ENCODE measurements at places on chromosomes 13 and 19.

DNA sequence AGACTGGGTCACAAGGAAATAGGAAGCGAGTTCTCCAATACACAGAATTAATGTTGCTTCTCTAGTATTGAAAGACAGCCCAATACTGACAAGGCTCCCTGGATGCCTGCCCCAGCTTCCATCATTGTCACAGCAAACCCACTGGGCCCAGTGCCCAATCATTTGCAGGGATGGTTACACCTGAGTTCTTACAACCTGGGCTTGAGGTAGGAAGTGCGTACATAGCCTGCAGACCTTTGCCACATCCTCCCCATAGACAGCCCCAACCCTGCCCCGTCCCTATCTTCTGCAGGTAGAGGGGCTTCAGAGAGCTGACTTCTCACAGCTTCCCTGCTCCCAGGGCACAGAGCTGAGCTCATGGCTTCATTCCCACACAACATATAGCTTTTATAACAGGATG is 108.1 kb upstream of the UBL3 start:
- no peak for DNase-seq

DNA sequence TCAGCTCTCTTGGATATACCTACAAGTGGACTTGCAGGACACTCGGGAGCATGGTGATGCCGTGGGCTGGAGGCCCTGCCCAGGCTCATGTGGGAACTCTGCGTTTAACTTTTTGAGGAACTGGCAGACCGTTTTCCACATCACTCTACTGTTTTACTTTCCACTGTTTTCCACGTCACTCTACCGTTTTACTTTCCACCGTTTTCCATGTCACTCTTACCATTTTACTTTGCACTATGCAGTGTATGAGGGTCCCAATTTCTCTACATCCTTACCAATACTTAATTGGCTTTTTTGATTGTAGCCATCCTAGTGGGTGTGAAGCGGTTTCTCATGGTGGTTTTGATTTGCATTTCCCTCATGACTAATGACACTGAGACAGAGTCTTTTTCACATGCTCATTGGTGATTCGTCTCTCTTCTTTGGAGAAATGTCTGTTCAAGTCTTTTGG is 40.5 kb downstream of the GATAD2A start:
- DNase-seq = peak; percentile 22

DNA sequence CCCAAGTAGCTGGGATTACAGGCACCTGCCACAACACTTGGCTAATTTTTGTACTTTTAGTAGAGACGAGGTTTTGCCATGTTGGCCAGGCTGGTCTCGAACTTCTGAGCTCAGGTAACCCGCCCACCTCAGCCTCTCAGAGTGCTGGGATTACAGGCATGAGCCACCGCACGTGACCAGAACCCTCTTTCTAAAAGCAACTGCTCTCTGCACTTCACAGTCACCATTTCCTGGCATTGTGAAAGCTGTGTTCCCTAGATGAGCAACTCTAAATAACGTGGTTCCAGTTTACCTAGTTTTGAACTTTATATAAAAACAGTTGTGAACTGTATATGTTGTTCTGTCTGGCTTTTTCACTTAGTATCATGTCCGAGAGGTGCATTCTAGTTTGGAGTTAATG is 152.9 kb downstream of the SIPA1L3 start:
- DNase-seq = no peak

GRCh38 chr19:52307275-52307674 is 10.3 kb downstream of the ZNF480 start:
- peak; percentile 9 for DNase-seq

DNA sequence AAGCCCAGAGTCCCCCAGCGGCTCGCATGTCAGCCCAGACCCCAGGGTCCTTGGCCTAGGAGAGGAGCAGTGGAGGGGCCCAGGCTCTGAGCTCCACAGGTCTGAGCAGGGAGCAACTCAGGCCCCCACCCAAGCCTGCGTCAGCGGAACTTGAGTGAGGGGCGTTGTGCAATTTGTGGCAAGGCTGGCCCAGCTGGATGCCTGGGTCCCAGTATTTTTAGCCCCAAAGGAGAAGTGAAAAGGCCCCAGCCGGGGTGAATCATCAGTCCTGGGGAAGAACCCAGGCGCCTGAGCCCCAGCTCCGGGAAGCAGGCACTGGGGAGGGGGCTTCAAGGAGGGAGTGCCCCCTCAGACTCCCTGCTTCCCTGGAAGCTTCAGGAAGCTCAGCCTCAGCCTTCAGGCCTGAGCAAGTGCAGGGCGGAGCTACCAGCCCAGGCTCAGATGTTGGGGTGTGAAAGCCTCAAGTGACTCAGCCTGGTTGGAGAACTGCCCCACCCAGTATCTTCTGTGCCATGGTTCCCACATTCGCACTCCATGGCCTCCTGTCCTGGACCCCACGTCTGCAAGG is 7.2 kb downstream of the MED29 start:
- DNase-seq = peak; percentile 92

DNA sequence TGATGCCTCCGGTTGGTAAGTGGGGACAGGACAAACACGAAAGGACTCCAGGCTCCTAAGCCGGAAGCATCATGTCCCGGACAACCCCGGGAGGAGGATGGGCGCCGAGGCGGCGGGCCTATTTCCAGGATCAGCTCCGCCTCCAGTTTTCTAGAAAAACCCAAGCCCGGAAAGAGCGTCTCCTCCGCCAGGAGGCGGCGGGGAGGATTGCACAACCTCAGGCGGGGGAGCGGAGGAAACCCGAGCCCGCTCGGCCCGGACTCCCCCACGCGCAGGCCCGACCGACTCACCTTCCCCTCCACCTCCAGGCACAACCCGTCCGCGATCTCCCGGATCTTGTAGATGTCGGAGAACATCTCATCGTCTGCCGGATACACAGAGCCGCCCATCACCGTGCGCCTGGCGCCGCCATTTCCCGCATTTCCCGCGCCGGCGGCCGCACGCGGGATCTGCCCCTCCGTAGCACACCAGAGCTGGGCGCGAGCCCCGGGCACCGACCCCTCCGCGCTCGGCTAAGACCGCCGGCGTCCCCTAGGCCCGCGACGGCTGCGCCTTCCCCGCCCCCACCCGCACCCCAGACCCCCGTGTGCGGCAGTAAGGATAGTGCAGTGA is 455 bp downstream of the TPT1 start:
- peak; percentile 67 for DNase-seq

- peak; percentile 52 for DNase-seq
Measured at GRCh38 chr13:95603887-95604555, 40.5 kb downstream of the DZIP1 start.

DNA sequence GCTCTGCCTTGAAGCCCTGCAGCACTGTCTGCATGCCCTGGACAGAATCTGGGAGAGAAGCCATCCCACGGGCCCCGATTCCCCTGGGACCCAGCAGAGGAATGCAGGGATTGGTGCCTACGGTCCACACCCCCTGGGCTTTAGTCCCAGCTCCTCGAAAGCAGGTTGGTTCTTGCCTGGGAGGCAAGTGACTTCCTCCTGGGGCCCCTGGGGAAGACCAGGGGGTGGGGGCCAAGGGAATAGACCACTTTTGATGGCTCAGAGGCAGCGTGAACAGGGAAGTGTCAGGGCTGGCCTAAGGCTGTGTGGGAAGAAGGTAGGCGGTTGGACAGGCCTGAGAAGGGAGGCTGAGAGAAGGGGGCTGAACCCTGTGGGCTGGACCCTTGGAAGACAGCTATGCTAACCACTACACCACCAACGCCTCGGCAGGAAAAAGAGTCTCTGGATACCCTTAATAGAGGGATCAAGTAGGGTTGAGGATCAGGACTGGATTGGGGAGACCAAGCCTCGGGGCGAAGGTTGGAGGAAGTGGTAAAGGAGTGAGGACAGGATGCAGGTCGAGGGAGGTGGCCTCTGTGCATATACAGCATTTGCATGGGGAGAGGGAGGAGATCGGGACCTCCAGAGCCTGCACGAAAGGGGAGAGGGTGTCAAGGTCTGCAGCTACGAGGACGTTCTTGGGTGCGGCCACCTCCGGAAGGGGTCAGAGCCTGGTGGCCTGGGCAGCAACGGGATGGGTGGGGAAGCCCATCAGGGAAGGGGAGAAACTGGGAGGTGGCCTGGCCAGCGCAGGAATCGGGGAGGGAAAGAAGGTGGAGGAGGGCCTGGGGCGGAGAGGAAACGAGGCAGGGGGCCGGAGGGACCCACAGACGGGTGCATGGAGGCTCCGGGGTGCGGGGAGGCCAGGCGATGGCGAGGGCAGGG is 709 bp downstream of the DPP9 start:
- peak; percentile 68 for DNase-seq

DNA sequence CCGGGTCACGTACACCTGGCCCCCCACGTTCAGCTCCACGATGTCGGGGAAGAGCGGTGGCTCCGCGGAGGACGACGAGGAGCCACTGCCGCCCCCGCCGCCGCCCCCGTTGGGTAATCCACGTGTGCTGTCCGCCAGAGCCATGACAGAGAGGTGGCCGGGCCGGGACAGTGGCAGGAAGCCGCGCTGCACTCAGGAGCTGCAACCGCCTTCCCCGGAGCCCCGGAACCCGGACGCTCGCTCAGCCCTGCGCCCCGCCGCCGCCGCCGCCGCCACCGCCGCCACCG is 257 bp downstream of the KCTD12 start:
- DNase-seq = no peak

DNA sequence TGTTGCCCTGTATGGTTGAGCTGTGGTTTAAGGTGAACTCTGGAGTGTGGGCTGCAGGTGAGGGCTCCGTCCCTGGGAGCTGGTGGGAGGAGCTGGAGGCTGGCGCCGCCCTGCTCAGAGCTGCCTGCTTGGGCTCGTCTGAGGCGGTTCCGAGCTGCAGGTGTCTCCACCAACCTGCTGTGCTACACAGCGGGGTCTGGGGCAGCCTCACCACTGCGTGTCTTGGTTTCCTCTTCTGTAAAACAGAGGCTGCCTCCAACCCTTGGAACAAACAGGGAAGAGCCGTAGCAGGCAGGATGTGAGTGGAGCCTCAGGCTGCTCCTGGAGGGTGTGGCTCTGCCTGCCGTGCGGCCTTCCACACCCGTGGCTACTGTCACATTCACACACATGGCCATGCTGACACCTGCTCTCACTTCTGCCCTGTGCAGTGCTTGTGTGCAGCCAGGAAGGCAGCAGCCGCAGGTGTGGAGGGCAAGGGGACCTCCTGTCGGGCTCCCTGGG is 21.4 kb downstream of the NAXD start:
- no peak for DNase-seq

GRCh38 chr19:35225951-35226350 is 2.6 kb downstream of the FAM187B start:
- DNase-seq = no peak

DNA sequence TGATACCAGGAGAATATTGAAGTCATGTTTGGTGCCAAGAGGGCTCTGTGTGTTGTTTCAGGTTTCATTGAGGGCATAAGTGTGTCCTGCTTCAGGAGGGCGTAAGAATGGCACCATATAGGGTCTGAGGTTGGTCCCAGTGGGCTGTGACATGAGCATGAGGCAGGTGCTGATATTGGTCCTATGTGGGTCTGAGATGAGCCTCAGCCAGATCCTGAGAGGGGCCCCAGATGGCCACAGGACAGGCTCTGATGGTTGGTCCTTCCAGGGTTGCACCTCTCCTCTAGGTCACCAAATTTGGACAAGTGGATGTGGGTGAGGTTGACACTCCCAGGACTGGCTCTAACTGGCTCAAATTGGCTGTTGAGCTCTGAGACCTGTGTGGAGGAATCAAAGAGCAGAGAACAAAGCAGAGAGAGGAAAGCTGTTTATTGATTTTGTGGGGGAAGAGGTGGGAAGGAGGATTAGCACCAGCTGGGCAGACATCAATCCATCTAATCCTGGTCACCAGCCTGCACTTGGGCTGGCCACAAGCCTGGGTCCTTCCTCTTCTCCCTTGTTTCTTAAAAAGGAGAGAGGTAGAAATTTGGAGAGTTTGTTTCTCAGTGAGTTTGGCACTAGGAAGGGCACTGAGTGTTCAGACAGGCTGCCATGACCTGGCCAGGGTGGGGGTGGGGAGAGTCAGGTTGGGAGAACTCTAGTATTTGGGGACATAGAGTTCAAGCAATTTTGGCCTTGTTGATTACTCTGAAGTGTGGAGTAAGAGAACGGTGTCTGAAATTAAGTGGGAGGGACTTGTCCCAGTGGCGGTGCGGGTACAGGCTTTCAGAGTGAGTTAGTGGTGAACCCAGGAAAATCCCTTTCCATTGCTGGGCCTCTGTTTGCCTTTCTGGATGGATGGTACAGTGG is 38.7 kb downstream of the CYP2B6 start:
- DNase-seq = no peak

- DNase-seq = no peak
Measured at GRCh38 chr19:23145617-23146415, 29.0 kb downstream of the ZNF730 start.

DNA sequence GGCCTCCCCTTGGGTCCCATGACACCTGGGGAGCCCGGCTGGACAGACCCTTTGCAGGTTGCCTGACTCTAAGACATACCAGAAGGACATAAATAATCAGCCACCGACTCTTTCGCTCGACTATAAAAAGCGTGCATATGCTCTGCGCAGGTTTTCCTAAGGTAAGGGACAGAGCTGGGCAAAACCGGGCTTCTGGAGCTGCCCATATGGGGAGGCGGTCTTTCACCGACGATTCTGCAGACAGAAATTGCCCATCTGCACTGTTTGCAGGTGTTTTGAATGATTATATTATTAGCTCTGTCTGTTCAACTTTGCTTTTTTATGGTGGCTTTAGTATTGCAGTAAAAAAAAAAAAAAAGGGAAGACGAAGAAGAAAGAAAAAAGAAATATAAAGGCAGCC is 347.2 kb downstream of the TSHZ3 start:
- no peak for DNase-seq
